LHCN-M2 (cell line): ENCODE measurements at places on chromosomes 11 and 22. TPM values are rescaled to one million over a fixed set of nuclear protein-coding genes. Genes with fewer than 3 reads are reported as not detected.

SLC5A12 gene
- under 0.01 TPM in 1 of 2 replicates, not detected in the other for total RNA-seq

CBL gene
- 18.1 and 18.3 TPM in 2 replicates for total RNA-seq

DNA sequence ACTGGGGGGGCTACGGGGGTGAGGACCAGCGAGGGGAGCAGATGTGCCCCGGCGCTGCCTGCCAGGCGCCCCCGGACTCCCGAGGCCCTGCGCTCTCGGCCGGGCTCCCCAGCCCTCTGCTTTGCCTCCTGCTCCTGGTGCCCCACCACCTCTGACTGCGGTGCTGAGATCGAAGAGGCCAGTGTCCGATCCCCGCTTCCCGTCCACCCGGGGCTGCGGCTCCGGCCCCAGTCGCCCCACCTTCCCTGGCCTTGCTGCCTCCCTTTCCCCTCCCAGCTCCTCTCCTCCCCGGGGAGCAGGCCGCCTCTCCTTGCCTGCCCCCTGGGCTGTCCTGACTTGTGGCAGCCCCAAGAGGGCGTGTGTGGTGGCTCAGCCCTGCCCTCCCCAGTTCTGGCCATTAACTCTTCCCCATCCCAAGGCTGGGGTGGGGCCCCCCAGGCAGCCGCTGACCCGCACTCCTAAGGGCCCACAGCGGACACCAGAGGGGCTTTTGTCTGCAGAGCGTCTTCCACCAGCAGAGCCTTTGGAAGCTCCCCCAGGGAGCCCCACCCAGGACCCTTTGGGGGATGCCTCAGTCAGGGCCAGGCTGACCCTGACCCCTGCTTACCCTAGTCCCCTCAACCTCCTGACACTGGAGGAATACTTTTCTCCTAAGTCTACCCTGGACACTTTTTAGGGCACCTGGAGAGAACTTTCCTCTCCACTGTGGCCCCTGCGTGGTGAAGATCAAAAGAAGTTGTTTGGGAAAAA is 16.6 kb downstream of the RTN4RL2 start:
- no peak for DNase-seq

OR8A1 gene
- total RNA-seq, result not detected in 2 replicates

DNA sequence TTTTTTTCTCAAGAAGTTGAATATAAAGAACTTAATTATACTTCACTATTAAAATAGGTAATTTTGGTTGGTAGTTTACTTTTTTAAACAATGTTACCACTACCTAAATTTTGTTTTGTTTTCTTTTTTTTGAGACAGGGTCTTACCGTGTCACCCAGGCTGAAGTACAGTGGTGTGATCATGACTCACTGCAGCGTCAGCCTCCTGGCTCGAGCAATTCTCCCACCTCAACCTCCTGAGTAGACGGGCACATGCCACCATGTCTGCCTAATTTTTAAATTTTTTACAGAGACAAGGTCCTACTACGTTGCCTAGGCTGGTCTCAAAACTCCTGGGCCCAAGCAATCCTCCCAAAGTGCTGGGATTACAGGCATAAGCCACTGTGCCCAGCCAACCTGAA is 17.6 kb downstream of the SPCS2 start:
- DNase-seq, result no peak

- DNase-seq, result no peak
Observed at GRCh38 chr22:50041361-50042065, 16.6 kb downstream of the TTLL8 start.

DNA sequence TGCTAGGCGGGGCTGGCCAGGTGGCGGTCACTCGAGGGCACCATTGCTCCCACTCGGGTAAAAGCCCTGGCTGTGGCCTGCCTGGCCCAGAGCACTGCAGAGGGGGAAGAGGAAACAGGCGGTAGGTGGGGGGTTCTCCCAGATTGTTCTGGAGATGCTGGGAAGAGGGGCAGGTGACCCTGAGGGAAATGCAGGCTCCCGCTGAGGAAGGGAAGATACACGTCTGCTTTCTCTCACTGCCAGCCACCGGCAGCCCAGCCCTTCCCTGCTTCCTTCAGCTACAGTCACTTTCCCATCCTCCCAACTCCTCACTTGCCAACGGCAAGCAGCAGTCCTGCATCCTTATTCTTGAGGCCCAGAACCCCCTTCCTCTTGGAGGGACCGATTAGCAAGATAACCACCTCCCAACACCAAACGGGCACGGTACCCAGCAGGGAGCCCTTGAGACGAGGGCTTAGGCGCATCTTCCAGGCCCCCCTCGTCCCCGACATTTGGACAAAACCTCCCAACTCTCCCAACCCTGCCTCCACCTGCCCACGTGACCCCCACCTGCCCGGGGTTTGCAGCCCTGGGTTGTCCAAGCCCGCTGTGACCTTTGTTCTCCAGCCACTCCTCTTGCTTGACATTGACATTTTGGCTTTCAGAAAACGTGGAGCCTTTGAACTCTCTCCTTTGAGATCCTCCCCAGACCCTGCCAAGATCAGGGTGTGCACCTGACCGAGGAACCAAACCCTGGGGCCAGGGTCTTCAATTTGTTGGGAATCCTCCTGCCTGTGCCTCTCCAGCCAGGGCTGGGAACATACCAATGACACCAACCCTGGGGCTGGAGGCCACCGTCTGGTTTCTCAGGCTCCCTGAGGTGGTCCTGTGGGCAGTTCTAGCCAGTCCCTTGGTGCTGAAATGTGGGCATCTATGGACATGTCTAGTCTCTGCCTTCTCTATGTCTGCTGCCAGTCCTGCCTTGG is 48.8 kb upstream of the TTLL12 start:
- DNase-seq, result no peak

FGF4 gene
- not detected in 2 replicates for total RNA-seq

MRGPRF gene
- total RNA-seq, result 0.38 and 0.63 TPM in 2 replicates

- no peak for DNase-seq
Observed at GRCh38 chr11:2305788-2306451, 4.1 kb downstream of the TSPAN32 start.

LMO2 gene
- total RNA-seq, result 0.83 and 3.4 TPM in 2 replicates

GRCh38 chr11:86931548-86932258 is 23.5 kb downstream of the FZD4 start:
- DNase-seq, result peak; percentile 85

DNA sequence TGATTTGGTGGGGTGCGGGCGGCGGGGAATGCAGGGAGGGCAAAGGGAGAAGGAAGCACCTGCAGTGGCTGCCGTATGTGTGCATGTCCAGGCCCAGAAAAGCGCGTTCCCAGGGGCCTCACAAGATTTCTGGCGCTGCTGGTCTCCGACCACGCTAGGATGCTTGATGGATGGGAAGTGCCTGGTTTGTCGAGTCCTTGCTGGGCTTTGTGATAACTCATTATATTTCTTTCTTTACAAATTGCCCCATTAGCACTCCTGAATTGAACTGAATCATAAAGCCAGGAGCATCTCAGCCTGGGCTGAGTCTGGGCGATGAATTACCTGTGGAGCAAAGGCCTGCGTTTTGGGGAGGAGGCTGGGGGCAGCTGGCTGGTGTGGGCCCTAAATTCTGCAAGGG is 69.2 kb upstream of the LMO1 start:
- no peak for DNase-seq

PANX2 gene
- total RNA-seq, result 0.17 TPM in 1 of 2 replicates, not detected in the other

MPZL3 gene
- 0.06 TPM in 1 of 2 replicates, not detected in the other for total RNA-seq

DNA sequence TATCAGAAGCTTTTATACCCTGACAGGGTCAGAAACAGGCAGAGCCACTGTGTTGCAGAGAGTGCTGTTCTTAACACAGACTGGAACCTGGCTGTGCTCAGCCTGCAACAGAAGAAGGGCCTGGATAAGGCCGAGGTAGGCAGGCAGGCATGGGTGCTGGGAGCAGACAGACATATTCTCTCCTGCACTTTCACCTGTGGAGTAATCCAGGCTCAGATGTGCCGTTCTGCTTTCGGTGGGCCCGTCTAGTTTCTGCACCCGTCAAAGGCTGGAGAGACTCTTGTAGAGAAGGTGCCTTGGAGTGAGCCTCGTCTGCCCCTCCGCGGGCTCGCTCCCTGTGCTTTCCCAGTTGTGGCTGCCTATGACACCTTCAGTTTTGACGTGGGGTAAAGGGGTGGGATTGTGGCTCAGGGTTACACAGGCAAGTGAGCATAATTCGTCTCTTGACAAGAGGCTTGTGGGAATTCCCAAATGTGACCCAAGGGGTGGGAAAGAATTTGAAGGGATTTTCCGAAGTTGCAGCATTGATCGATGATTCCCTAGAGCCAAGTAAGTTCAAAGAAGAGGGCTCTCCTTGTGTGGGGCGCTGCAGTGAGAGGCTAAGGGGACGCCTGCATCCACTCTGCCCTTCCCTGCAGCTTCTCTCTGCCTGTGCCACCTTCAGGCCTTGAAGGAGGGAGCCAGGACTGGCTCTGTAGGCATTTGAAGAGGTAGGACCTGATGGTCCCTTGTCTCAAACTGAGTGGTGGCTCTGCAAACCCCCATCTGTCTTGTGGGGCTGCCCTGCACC is 16.2 kb upstream of the ST3GAL4 start:
- DNase-seq, result no peak

DNA sequence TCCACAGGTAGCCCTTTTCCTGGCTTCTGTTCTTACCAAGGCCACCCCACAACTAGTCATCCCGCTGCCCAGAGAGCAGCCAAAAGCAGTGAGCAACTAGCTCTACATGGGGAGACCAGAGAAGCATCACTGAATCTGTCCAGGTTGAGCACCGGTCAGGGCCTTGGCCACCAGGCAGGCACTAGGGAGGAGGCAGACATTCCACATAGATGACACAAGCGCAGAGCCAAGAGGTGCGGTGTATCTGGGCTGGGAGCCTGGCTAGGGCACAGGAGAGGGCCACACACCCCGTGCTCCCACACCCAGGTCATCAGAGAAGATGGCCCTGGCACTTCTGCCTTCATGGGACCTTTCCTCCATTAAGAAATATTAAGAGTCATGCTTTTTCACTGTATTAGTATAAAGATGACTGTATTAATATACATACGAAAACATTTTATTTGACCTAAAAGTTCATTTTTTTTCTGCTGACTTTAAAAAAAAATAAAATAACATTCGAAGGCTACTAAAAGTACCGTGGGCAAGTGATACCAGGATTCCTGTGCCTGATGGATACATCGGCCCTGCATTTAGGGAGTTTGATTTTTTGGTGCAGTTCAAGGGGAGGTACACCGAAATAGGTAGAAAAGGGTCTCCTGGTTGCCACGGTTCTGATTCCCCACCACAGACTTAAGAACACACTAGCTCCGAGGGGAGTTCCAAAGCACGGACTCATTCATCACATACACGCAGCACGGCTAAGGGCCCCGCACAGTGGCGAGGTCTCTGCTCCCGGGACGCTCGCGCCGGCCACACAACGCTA is 1.2 kb downstream of the DGCR2 start:
- DNase-seq, result peak; percentile 20

SEC14L2 gene
- total RNA-seq, result 34.8 and 40.8 TPM in 2 replicates

DNA sequence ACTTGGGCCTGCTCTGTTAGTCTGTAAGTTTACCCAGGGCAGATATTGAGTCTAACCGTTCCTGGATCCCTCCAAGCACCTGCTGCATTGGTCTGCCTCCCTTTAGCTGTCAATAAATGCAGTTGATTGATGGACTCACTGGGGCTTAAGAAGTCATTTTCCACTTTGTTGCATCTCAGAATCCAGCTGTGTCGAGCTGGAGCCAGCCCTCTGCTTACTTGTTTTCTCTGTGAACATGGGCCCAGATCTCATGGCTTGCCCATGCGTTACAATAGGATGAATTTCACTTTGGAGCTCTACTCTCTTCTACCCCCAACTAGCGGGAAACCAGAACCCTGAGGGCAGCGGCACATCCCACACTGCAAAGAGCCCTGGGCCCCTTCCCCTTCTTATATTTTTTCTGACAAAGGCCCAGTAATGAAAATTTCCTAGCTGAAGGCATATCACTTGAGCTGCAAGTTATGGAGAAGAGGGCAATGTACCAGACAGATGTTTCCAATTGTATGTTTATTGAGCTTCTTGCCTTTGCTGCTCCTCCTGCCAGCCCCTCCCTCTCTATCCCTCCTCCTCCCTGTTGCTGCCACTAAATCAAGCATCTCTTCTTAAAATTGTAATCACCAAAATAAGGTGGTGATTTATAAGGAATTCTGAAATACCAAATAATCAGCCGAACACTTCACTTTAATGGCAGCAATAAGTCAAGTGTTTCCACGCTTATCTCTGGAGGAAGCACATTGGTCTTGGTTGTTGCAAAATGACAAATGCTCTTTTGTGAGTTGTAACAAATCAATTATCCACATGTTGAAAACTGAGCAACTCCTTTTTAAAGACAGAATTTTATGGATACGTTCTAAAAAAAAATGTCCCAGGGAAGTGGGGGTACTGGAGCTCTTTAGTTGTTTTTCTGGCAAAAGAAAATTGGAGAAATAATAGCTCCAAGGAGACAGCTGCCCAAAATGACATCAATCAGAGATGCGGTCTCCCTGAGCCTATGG is 212.3 kb upstream of the ZBED5 start:
- no peak for DNase-seq

ANO5 gene
- total RNA-seq, result not detected in 2 replicates

DNA sequence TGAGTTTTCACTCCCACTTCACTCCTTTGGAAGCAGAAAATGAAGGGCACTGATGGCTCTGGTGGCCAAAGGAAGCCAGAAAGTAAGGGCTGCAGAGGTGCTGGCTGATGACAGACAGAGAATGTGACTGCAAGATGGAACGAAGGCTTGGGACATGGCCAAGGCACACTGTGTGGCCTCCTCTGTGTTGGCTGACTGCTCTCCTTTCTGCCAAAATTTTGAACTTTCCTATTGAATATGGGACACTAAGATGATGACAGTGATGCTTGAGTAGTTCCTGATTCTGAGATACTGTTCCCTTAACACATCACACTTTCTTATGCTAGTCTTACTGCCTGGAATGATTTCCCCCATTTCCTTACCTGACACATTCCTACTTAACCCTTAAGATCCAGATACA is 156.4 kb downstream of the SWAP70 start:
- no peak for DNase-seq

- DNase-seq, result no peak
Observed at GRCh38 chr11:128288368-128288767, 299.0 kb downstream of the ETS1 start.

TRIM49 gene
- total RNA-seq, result not detected in 2 replicates

OR52A1 gene
- not detected in 2 replicates for total RNA-seq

GRCh38 chr11:71986131-71986530 is 12.6 kb upstream of the IL18BP start:
- DNase-seq, result no peak

NUMA1 gene
- 120 and 132 TPM in 2 replicates for total RNA-seq

ALDH3B1 gene
- 59.0 and 60.2 TPM in 2 replicates for total RNA-seq

GRCh38 chr11:122307476-122308035 is 191.5 kb upstream of the BLID start:
- no peak for DNase-seq

DNA sequence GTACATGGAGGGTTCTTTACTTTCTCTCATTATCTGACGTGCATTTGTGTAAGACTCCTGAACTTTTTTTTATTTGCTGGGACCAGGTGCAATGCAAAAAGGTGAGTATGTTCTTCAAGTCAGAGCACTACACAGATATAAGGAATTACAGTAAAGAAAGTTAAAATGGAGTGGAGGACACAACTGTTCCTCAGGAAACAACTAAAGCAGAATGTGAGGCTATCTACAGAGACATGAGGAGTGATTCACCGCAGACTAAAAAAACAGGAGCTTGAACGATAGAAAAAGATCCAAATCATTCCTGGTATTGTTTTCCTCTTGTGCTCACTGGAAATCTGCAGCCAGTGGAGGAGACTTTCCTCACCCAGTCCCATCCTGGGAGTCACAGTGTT is 106.2 kb downstream of the ABTB2 start:
- peak; percentile 47 for DNase-seq

- DNase-seq, result no peak
Observed at GRCh38 chr11:73034331-73034730, 107.8 kb downstream of the FCHSD2 start.

GRCh38 chr22:45777046-45777851 is 105.6 kb downstream of the ATXN10 start:
- DNase-seq, result no peak
